GOT3 (cell line): ENCODE measurements at places on chromosomes 2 and 18.

- no peak for DNase-seq
Measured at GRCh38 chr2:79980816-79981215, 323.7 kb downstream of the LRRTM1 start.

- DNase-seq: no peak
Measured at GRCh38 chr2:17652681-17653394, 100.8 kb downstream of the SMC6 start.

DNA sequence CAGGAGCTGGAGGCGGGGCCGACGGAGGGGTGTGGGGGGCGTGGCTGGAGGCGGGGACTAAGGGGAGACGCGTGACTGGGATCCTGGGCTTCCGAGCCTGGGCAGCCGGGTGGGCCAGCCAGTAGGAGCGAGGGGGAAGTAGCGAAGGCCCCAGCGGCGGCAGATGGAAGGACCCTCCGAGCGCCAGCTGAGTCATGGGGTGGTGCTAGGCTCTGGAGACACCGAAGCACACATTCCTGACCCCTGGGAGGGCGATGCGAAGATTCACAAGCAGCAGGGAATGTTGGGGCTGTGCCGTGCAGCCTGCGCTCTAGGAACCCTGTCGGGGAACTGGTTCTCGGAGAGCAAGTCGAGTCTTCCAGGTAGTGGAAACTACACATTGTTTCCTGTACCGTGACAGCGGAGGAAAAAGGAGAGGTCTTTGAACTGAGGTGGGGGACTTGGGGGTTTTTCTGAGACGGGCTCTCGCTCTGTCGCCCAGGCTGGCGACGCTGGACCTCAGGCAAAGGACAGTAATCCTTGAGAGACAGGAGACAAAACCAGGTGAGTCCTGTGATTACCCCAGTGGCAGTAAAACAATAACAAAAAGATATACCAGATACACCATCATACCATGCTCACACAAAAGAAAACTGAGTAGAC is 650 bp upstream of the AFG3L2 start:
- DNase-seq: no peak

DNA sequence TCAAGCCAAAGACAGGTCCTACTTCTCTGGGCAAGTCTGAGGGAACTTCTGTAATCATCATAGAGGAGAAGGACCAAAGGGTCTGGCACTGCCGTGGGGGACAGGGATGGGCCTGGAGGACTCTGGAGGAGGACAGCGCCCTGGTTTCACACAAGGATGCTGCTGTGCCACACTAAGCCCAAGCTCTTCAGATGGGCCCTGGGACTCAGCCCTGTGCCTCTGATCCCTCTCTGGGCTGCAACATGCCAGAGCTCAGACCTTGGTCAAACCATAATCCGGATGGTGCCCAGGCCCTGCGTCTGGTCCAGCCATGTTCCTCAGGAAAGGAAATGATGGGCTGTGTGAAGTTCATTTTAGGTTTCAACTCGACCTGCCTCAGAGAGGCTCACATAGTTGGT is 222.0 kb upstream of the COPS8 start:
- no peak for DNase-seq

DNA sequence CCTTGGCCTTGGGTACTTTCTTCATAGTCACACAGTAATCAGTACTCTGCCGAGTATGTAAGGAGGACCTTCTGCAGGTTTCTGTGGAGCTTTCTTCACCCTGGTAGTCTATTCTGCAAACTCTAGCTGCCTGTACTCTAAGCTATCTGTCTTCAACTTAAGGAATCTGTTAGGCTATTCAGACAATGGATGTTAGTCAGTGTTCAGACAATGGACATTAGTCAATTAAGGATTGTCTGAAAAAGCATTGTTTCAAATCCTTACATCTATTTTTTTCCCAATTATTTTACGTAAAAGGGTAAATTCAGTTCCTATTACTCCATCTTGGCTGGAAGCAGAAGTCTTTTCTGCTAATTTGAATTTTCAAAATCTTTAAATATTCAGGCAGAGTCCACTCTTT is 75.7 kb downstream of the WDR7 start:
- no peak for DNase-seq

DNA sequence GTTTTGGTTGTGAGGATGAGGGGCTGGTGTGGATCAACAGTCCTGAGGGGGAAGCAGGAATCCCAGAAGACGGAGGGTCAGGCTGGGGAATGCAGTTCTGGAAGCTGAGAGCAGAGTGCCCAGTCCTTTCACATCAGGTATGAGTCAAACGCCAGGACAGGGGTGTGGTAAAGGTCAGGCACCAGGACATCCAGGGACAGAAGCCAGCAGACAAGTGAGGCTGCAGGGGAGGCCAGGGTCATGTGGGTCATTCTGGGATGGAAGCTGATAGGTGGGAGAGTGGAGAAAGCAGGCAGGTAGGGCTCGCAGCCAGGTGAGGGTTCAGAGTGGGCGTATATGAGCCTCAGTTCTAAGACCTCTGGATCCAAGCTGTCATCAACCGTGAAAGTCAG is 12.8 kb upstream of the GNLY start:
- DNase-seq: no peak

- DNase-seq: no peak
Measured at GRCh38 chr2:163715199-163715598, 20.6 kb downstream of the FIGN start.

- DNase-seq: no peak
Measured at GRCh38 chr2:7358865-7359447, 441.7 kb downstream of the RNF144A start.

GRCh38 chr2:15122915-15123314 is 438.2 kb downstream of the NBAS start:
- no peak for DNase-seq

DNA sequence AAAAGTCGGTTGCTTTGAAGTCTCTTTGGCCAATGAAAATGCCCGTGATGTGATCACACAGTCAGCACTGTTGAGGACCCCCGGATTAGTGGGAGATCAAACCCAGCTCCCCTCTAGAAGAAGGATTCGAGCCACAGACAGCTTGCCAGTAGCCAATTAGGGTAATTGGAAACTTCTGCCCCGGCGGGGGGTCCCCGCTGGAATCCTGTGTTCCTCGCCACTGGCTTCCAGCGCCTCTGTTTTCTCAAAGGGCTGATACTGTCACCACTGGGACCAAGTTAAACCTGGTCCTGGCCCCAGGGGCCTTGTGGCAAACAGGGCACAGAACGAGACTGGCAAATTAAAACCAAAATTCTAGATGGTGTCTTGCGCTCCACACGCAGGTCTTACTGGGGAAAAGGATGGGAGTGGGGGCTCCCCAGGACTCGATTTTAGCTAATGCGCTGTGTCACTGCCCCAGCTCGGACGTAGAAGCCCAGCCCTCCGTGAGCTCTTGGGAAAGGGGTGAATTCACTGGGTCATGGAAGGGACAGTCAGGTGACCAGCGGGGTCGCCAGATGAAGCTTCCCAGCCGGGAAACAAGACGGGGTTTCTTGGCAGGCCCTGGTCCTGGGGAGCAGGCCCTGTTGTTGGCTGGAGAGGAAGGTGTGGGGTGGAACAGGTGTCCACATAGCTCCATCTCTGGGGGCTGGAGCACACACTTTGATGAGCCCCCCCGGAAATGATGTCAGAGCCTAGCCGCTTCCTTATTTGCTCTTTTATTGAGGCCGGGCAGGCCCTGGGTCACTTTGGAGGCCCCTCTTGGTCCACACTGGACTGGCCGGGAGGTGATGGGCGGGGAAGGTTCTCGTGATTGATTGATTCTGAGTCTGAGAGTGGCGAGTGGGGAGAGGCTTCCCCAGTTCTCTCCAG is 90.2 kb downstream of the SMAD7 start:
- DNase-seq: no peak

GRCh38 chr18:72128649-72129048 is 415.5 kb downstream of the CBLN2 start:
- DNase-seq: no peak

GRCh38 chr2:234705108-234705507 is 208.2 kb upstream of the ARL4C start:
- no peak for DNase-seq

GRCh38 chr2:7845332-7845731 is 836.5 kb upstream of the ID2 start:
- no peak for DNase-seq

DNA sequence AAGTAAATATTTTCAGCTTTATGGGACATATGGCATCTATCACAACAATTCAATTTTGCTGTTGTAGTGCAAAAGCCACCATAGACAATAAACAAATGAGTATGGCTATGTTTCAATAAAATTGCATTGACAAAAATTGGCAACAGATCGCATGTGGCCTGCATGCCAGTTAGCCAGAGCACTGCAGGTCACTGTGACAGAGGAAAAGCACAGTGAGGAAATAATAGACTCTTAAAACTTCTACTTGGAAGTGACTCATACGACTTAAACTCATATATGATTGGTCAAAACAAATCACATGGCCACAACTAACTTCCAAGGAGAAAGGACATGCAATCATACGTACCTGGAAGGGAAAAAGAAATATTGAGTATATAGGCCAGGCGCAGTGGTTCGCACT is 44.4 kb downstream of the EXOC6B start:
- DNase-seq: no peak

- DNase-seq: no peak
Measured at GRCh38 chr2:195021711-195022507, 635.1 kb upstream of the SLC39A10 start.

- DNase-seq: no peak
Measured at GRCh38 chr2:51528156-51528555, 496.2 kb upstream of the NRXN1 start.

GRCh38 chr2:54271843-54272627 is 16.0 kb upstream of the TSPYL6 start:
- no peak for DNase-seq

- no peak for DNase-seq
Measured at GRCh38 chr2:102387763-102388546, 32.4 kb downstream of the IL18R1 start.

DNA sequence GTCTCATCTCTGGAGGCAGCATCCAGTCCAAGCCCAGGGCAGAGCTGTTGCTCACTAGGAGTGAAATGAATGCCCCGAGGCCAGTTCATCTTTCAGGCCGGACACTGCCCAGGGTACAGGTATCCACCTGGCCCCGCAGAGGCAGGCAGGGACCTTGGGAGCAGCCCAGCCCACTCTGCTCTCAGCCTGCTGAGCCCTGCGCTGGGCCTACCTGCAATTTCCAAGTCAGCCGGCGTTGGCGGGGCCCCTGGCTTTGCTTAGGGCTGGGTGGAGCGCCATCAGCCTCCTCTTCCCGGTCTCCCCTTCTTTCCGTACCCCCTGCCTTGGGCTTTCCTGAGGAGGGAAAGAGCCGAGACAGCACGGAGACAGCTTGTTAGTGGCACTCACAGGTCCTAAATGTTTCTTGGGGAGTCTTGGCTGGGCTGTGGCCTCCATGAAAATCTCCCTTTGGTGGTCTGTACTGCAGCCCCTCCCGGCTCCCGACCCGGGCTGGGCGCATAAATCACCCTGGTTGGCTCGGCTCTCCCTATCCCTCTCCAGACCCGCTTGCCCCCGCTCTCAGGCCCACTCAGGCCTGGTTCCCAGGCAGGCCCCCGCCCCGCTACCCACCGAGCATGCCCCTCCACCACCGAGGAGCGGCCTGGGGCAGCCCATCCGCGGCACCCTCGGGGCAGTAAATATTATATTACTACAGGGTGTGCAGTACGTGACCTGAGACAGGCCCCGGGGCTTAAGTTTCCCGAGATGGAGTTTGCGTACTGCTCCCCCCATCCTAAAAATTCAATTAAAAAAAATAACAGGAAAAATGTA is 106.7 kb downstream of the DYSF start:
- DNase-seq: no peak

DNA sequence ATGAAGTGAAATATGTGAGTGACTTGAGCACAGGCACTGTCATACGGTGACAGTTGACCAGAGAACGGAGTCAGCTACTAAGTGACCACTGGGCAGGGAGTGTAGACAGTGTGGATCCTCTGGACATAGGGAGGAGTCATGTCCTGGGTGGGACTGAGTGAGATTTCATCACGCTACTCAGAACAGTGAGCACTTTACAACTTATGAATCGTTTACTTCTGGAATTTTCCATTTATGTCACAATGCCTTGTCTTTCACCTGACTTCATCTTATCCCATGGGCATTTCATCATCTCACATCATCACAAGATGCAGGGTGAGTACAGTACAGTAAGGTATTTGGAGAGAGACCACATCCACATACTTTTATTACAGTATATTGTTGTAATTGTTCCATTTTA is 29.0 kb downstream of the PTPRM start:
- no peak for DNase-seq

DNA sequence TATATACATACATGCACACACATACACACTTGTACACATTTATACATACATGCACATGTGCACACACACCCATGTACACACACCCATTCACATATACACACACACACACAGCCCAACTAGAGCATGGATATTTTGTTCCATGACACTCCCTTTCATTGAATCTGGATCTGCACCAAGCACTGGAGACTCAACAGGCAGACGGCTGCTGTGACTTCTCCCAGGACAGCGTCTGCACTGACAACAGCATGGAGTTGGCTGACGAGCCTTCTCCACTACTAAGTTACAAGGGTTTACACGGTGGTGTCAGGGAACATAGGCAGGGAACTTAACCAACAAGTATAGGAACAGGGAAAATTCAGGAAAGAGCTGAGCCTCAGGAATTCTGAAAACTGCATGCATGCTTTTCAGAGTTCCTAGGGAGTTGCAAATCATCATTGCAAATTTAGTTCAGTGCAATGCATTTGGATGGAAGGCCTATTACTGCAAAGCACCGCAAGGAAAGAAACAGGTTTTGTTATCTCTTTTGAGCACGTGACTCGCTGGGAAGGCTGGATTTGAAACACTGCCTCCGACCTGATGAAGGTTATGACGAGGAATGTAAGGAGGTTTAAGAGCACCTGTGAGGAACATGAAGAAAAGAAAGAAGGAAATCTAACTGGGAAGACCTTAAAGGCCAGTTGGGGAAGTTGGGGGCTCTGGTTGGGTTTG is 35.9 kb downstream of the TMEM18 start:
- no peak for DNase-seq

DNA sequence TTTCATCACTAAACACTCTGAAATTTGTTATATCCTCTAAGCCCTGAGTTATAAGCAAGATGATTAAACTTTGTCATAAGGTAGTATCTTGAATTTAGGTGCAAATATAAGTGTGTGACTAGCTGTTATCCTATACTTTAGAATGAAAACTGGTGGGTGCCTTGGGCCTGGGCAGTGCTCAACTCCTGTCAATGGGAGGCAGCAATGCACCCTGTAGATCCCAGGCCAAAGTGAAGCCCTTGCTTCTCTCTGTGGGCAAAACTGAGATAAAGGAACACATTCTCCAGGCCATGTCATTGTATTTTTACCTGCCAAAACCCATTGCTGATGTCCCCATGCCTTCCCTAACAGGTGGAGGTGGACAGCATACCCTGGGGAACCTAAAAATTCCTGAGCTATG is 525.2 kb downstream of the TNS1 start:
- no peak for DNase-seq

- no peak for DNase-seq
Measured at GRCh38 chr2:196291426-196291825, 120.0 kb upstream of the STK17B start.

GRCh38 chr2:130864830-130865800 is 28.4 kb downstream of the ARHGEF4 start:
- DNase-seq: no peak
